Cortex of kidney (tissue), 1 donor: ENCODE measurements at places on chromosomes 13 and 19.

DNA sequence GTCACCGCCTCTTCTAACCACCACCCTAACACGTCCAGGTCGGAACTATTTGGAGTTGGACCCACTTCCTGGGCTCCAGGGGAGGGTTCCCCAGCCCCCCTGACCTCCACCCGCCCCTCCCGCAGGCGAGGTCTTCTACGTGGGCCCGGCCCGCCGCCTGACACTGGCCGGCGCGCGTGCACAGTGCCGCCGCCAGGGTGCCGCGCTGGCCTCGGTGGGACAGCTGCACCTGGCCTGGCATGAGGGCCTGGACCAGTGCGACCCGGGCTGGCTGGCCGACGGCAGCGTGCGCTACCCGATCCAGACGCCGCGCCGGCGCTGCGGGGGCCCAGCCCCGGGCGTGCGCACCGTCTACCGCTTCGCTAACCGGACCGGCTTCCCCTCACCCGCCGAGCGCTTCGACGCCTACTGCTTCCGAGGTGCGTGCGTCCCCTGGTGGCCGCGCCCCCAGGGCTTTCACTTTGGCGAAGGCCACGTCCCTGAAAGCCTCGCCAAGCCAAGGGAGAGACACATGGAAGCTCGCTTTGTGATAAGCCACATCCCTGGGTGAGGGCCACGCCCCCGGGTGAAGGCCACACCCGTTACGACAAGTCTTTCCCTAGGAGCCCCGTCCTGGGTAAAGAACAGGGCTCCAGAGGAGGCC lies 13.2 kb downstream of the NCAN start:
- DNase-seq = no peak

- DNase-seq = no peak
Observed at GRCh38 chr19:18423258-18424020, 4.2 kb downstream of the SSBP4 start.

DNA sequence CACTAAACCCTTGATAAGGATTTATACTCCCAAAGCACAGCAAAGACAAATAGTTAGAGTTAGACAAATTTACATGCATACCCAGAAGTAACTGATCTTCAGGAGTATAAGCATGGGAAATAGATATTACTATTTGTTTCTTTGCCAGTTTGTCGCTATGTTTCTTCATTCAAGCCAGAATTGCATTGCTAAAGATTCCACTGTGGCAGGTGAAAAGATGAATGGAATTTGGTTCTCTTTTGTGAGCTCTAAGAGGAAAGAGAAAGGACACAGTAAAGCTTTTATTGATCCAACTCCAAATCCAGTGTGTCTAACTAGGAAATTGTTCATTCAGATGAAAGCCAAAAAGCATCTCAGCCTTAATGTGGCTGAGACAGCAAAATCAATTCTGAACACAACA lies 292.3 kb upstream of the SPRY2 start:
- DNase-seq = no peak

DNA sequence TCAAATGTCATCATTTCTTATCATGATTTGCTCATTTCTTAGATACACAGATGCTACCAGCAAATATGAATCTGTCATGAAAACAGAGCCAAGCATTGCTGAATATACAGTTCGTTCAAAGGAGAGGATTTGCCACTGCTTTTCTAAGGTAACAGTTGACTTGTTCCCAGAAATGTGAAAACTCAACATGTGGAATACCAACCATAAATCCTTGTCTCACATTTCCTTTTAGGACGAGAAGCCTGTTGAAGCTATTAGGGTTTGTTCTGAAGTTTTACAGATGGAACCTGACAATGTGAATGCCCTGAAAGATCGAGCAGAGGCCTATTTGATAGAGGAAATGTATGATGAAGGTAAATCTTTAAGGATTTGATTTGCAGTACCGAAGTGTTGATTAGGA lies 86.7 kb downstream of the DNAJC3 start:
- no peak for DNase-seq

GRCh38 chr13:84393981-84394625 lies 511.8 kb upstream of the SLITRK1 start:
- DNase-seq = no peak

DNA sequence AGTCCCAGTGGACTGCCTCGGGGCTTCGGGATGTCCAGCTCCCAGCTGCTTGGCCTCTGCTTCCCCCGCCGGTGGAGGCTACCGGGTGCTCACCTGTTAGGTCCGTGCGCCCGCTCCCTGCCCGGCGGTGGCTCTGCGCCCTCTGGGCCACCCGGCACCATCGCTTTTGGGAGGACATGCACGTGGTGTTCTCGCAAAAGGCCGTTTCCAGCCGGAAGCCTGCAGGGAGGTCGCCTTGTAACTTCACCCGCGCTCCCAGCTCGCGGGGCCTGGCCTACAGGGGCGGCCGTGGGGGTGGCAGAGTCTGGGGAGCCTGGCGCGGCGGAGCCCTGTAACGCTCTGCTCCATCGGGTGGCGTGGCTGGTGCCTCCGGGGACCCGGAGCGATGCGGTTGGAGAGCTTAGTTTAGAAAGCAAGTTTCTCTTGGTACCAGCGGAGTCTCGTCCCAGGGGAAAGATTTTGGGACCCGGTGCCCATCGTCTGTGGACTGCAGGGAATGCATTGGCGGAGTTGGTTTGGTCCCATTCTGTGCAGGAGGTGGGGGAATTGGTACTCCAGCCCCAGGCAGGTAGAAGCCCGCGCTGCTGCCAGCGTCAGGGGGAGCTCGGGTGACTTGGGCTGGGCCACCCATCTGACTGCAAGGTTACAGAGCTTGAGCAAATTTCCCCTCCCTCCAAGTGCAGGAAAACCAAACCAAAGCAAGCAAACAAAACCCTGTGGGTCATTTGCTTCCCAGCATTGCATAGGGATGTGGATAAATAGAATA lies 673 bp downstream of the SPATA13 start:
- no peak for DNase-seq

DNA sequence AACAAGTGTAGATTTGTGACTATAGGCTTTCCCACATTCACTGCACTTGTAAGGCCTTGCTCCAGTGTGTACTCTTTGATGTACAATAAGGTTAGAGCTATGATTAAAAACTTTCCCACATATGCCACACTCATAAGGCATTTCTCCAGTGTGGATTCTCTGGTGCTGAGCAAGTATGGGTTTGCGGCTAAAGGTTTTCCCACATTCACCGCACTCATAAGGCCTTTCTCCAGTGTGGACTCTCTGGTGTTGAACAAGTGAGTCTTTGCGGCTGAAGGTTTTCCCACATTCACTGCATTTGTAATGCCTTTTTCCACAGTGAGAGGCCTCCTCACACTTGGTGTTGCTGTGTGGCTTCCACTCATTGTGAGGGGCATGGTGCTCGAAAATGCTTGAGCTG lies 3.7 kb downstream of the ZNF772 start:
- no peak for DNase-seq

- no peak for DNase-seq
Observed at GRCh38 chr13:44576351-44577235, 463 bp upstream of the TSC22D1 start.

DNA sequence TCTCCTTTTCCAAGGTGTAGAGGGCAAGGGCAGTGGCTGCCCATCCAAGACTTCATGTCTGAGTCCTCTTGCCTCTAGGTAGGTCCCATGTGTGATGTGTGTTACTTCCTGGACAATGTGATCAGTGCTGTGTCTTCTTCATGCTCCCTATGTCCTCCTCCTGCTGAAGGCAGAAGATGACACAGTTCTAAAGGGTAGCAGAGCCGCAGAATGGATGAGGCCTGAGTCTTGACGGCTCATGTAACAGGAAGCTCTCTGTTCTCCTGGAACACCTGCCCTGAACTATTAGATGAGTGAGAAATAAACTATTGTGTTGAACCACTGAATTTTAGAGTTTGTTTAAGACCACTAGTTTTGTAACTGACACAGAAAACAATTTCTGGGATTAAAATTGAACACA lies 165.9 kb downstream of the NDFIP2 start:
- no peak for DNase-seq

- DNase-seq = no peak
Observed at GRCh38 chr13:99832347-99832746, 139.2 kb downstream of the ZIC5 start.

DNA sequence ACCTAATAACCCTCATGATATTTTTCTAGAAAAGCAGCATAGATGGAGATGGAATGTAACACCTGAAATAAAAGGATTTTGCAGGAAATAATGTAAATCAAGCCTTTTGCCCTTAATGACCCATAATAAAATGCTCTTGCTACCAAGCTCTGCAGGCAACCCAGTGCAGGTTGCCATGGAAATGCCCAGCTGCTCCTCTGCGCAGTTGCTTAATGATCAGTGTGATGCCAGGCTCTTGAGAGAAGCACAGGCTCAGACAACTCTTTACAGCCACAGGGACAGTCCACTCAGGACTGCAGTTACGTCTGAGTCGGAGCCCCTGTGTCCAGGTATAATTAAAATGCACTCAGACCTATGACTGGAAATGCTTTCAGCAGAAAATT lies 165.5 kb downstream of the LACC1 start:
- no peak for DNase-seq

GRCh38 chr13:25167382-25168174 lies 4.5 kb downstream of the AMER2 start:
- no peak for DNase-seq

DNA sequence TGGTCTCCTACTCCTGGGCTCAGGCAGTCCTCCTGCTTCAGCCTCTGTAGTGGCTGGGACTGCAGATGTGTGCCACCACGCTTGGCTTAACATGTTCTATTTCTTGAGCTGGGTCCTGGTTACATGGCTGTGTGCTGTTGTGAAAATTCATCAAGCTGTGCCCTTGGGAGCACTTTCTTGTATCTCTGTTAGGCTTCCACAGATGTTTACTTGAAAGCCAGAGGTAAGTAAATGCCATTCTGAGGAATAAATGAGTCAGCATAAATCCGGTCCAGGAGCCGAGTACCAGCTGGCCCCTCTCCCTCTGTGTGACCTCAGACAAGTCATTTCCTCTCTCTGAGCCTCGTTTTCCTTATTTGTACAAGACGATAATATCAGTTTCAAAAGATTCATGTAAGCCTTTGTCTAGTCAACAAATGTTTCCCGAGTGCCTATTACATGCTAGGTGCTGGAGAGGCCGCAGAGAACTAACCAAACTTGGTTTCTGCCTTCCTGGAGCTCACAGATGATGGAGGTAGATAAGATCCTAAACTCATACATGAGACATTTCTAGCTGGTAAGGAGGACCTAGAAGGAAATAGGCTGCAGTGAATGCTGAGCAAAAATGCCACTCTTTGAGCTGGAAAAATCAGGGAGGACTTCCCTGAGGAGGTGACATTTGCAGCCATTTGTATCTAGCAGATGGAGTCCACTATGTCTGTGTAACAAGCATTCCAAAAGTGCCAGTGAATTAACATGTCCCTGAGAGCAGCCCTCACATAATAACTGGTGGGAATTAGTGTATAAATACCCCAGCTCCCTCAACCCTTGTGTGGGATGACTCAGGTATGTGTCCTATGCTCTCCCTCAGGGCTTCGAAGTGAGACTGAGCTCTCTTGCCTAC lies 2.7 kb upstream of the RASAL3 start:
- DNase-seq = no peak

- DNase-seq = no peak
Observed at GRCh38 chr19:5271145-5271544, 69.5 kb downstream of the PTPRS start.

DNA sequence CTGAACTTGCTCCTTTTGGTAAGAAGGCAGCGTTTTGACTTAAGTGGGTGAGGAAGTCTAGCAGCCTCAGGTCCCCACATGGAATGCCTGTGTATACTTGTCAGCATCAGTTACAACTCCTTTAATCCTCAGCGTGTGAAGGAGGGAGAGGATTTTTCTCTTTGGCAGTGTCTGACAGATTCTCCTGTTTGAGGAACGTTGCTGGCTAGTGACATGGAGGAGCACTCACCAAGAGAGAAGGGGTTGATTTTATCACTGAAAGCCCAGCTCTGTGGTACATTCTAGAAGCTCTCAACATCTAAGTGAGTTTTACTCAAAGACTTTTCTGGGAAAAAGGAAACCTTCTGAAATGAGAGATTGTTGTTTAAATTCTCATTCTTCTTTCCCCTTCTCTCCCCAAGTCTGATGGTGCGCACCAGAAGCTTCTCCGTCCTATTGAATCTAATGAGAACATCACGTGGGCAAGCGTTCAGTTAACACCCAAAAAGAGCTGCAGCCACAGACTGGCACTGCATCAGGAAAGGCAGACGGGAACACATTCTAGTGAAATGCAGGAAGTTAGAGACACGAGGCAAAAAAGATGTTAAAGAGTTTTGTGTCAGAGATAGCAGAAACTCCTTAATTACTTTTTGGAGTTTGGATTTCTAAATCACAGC lies 58.2 kb downstream of the GJA3 start:
- no peak for DNase-seq

GRCh38 chr19:3359015-3359918 lies 7.1 kb upstream of the NFIC start:
- no peak for DNase-seq

GRCh38 chr19:1220477-1220930 lies 14.9 kb downstream of the STK11 start:
- DNase-seq = no peak

GRCh38 chr13:76038920-76039716 lies 403.0 kb downstream of the LMO7 start:
- DNase-seq = no peak

DNA sequence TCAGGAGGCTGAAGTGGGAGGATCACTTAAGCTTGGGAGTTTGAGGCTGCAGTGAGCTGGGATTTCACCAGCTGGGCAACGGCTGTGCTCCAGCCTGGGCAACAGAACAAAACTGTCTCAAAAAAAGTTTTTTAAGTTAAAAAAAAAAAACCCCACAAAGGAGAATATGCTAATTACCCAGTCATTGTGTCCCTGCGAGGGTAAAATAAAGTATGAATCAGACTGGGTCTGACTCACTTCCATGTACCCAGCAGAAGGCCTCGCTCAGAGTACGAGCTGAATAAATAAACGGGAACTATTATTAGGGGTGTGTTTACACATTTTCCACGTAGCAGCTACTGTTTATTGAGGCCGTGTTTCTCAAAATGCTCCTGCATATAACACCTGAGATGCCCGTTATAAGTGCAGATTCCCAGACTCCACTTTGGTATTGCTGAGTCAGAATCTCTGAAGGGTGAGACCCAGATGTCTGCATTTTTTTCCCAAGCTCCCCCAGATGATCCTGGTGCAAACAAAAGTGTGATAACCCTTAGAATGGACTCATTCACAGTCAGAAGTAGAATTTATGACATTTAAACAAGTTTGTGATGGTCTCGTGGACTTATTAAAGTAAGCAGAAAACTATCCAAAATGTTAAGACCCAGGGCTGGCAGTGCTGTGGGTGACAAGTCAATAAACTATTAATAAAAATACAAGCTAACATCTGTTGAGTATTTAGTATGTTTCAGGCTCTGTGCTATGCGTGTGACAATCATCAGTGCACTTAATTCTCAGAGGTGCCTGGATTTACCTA lies 28.2 kb downstream of the KCNC3 start:
- no peak for DNase-seq

GRCh38 chr19:392375-392970 lies 16.5 kb downstream of the C2CD4C start:
- no peak for DNase-seq

DNA sequence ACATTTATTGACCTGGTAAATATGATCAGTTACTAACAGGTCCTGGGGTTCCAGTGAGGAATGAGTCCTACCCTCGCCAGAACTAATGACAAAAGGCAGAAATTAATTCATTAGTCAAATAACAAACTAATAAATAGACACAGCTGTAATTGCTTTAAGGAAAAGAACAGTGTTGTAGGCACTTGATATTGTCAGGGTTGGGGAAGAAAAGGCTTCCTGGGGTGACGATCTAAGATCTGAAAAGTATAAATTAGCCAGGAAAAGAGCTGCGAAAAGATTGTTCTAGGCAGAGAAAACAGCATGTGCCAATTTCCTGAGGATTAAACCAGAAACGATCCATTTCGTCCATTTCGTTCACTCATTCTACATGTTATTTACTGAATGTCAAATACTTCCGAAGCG lies 670 bp upstream of the CHAF1A start:
- DNase-seq = no peak

GRCh38 chr13:65540175-65540574 lies 1690.0 kb downstream of the PCDH9 start:
- no peak for DNase-seq
